ENCODE measurements at places on chromosomes 2 and 18.

- DNase-seq: no peak
Observed at GRCh38 chr18:38076346-38077070, 510.9 kb upstream of the CELF4 start.

GRCh38 chr2:234271338-234271737, 220.8 kb downstream of the SPP2 start:
- no peak for DNase-seq

- no peak for DNase-seq
Observed at GRCh38 chr2:96329874-96330273, 4.8 kb downstream of the ITPRIPL1 start.

GRCh38 chr2:98359986-98360385, 13.7 kb downstream of the CNGA3 start:
- DNase-seq: no peak

DNA sequence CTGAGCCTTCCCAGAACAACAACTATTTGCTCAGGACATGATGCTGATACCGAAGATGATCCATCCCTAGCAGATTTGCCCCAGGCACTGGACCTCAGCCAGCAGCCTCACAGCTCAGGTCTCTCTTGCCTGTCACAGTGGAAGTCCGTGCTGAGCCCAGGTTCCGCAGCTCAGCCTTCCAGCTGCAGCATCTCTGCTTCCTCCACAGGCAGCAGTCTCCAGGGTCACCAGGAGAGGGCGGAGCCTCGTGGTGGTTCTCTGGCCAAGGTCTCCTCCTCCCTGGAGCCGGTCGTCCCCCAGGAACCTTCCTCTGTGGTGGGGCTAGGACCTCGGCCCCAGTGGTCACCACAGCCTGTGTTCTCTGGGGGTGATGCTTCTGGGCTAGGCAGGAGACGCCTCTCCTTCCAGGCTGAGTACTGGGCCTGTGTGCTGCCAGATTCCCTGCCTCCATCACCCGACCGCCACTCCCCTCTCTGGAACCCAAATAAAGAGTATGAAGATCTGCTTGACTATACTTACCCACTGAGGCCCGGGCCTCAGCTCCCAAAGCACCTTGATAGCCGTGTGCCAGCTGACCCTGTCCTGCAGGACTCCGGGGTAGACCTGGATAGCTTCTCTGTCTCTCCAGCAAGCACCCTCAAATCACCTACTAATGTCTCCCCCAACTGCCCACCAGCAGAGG, 15.4 kb downstream of the CEP68 start:
- no peak for DNase-seq

DNA sequence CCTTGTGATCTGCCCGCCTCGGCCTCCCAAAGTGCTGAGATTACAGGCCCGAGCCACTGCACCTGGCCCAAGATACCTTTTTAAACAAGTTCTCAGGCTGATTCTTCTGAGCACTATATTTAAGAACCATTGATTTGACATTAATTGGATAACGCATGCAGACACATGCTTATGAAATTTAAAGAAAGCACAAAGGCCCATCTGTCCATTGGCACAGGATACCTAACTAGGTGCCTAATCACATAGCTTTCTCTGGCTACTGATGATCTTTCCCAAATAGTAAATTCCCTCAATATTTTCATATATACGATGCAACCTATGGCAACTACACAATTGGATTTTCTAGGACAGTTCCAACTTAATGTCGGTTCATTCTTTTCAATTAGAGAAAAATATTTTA, 62.5 kb upstream of the STAM2 start:
- DNase-seq: no peak
